ENCODE measurements at places on chromosomes 7 and 10.

DNA sequence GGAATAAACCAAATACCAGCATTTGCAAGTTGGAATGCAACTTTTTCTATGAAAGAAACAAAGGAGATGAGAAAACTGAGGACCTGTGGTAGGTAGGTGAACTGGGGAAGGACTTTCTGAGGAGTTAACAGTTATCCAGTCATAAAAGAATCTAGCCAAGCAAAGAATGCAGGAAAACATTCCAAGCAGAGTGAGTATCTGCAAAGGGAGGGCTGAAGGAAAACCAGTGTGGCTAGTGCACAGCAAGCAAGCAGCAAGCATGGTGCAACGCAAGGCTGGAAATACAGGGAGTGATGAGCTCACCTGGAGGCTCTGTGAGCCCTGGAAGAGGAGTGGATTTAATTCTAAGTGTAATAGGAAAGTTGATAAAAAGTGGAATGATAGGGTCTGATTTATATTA lies 44.0 kb downstream of the RTKN2 start:
- DNase-seq = no peak

GRCh38 chr10:121448766-121449421 lies 149.3 kb downstream of the FGFR2 start:
- no peak for DNase-seq

DNA sequence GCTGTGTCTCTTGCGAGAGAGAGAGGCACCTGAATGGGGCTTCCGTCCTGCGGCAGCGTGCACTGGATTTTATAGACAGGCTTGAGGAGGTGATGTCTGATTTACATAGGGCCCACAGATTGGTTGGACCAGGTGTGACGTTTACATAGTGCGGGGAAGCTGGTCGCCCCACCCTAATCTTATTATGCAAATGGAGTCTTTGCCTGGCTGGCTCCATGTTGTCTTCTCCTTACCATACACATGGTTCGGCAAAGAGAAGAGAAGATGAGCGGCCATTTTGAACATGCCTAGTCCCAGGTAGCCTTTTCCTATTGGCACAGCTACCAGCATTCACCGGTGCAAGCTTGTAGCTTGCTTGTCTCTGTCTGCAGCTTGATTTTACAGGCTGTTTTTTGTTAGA lies 238.5 kb upstream of the GALNT17 start:
- DNase-seq = no peak

DNA sequence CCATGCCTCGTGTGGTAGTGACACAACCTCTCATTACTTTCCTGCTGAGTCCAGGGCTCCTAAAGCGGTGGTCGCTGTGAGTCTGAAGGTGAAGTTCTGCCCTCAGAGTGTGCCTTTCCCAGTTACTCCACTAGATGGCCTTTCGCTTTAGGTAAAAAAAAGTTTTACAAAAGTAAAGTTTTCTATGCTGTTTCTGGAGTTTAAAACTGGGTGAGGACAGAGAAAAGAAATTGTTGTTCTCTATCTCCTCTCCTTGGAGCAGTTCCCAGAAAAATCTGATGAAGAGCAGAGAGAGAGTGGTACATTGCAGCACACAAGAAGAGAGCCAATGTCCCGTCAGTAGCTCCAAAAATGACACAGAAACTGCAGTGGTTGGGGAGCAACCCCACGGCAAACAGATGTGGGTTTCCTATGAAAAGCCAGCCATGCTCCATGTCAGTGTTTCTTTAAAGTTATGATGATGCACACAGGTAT lies 257.1 kb downstream of the GLI3 start:
- DNase-seq = no peak

- DNase-seq = no peak
These were observed 211.2 kb downstream of the GLI3 start for GRCh38 chr7:42025635-42026375.

DNA sequence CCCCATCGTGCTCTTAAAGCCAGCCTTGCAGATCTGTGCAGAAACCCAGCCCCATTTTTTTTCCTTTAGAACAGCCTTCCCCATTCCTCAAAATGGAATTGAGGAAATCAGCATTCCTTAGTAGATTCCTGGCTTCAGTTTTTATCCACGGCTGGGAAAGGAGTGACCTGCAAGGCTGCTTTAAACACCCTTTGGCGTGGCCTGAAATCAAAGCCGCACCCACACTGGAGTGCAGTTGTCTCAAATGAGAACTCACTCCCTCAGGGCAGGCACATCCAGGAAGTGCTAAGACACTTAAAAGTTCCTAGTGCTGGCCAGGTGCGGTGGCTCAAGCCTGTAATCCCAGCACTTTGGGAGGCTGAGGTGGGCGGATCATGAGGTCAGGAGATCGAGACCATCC lies 34.8 kb downstream of the HTR5A start:
- DNase-seq = no peak

DNA sequence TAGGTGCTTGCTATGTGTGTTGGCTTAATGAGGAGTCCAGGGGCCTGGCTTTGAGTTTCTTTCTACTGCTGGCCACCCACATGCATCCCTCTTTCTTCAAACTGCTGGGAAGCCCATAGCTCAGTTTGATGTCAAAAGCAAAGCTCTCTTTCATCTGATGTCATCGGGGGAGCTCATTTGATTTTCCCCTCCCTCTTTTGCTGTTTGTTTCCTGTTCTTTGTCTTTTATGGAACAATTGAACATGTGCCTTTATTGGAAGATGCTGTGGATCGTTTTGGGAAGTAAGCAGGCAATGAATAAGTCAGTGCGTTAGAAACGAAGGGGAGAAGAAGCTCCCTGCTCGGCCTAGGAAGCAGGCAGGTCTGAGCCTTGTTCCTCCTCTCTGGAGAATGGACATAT lies 140.7 kb downstream of the GRK5 start:
- DNase-seq = no peak

GRCh38 chr10:124999433-125000365 lies 57.8 kb downstream of the ZRANB1 start:
- DNase-seq = peak; percentile 59

- DNase-seq = no peak
These were observed 60.4 kb downstream of the TCERG1L start for GRCh38 chr10:131251146-131251541.

DNA sequence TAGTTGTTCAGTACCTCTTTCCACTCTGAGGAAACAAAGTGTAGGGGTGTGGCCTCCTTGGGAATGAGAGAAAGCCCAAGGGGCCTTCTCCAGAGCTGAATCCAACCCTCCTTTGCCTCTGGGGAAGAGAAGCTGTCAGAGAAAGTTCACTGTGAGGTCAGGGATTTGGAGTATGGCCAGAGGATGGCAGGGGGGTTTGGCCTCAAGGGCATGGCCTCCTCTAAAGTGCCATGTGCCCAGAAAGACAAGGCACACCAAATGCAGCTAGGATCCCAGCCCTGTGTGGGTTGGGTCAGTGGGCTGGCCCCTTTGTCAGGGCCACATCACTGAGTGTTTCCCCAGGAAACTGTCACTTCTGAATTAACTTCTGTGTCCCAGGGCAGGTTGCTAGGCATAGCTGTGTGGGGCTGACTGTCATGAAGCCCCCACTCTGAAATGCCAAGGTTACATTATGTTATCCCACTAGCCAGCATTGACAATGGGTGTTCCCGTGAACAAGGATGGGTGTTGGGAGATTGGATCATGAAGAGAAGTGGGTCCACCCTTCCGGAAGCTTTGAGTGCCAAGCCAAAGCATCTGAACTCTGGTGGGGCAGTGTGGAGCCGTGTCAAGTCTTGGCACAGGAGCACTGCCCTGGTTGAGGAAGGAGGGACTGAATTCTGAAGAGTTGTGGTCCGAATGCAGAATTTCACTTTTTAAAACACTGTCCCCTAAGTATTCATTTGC lies 123.3 kb downstream of the ZMIZ1 start:
- DNase-seq = no peak

GRCh38 chr7:101933688-101934121 lies 116.3 kb downstream of the CUX1 start:
- no peak for DNase-seq

DNA sequence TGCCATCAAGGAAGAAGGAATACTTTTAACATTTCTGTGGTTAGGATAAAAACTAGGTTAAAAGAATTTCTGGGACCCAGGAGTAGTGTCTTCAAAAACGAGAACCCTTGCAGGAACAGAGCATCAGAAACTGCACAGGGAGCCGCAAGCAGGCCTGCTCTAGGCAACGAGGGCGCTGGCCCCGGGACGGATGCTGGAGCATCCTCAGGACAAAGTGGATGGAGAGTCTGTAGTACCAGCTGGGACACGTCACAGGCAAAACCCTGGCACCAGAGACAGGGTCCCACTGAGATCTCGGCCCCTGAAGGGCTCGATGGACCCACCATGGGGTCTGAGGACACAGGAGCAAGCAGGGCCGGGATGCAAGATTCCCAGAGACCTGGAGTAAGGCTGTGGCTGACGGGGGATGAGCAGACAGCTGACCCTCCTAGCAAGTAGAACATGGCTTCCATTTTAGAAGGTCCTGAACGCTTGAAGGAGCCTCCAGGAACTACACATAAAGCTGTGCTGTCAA lies 106.6 kb downstream of the GALNT11 start:
- no peak for DNase-seq

DNA sequence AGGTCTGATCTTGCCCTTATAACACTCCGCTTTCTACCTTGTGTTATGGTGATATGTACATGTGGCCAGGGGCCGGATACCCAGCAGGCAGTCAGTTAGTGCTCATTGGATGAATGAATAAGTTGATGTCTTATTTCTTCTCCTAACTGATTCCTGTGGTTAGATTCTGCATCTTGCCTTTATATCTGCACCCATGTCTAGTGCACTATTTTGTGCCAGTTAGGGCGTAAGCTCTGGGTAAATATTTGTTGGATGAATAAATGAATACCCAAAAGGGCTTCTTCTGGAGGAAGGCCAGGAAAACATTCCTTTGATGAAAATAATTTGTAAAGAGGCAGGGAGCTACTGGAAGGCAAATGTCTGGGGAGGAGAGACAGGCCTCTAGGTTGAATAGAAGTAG lies 148.2 kb downstream of the CHN2 start:
- no peak for DNase-seq

GRCh38 chr7:100623951-100624824 lies 11.8 kb downstream of the MOSPD3 start:
- no peak for DNase-seq

DNA sequence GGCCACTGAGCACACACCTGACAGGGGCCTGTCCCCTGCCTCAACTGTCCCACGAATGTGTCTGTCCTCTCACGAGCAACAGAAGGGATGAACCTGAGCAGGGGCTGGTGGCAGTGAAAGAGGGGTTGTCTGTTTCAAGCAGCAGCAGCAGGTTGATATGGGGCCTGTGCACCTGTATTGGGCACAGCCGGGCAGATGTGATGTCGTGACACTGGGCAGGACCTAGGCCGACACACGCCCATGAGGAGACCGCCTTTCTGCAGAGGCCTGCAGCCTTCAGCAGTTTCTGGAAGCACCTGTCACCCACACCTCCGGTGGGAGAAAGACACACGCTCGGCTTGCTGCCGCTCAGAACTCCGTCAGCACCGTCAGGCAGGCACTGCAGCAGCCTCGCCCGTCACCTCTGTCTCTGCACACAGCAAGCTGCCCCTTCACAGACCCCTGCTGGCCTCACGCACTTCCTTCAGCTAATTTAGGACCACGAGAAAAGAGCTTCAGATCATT lies 48.5 kb downstream of the AMZ1 start:
- DNase-seq = peak; percentile 61

DNA sequence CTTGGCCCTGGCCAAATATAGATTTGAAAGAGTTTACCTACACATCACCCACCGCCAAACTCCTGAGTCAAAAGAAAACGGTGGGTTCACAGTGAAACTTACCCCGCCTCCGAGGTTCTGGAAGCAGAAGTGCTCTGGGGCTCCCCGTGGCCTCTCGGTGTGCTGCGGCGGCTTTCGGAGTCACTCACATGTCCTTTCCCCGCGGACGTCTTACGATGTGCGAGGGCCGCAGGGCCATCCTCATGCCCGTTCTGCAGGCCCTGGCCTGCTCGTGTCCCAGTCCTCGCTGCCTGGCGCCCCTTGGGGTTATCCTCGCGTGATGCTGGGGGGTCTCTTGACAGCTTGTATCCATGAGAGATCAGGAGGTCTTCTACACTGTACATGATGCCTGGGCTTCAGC lies 12.0 kb downstream of the JCAD start:
- DNase-seq = no peak

- no peak for DNase-seq
These were observed 15.8 kb upstream of the SAMD8 start for GRCh38 chr10:75095631-75096030.

GRCh38 chr10:112934193-112934592 lies 15.9 kb upstream of the TCF7L2 start:
- DNase-seq = no peak

- DNase-seq = no peak
These were observed 18.3 kb upstream of the ELMO1 start for GRCh38 chr7:37467002-37467401.

DNA sequence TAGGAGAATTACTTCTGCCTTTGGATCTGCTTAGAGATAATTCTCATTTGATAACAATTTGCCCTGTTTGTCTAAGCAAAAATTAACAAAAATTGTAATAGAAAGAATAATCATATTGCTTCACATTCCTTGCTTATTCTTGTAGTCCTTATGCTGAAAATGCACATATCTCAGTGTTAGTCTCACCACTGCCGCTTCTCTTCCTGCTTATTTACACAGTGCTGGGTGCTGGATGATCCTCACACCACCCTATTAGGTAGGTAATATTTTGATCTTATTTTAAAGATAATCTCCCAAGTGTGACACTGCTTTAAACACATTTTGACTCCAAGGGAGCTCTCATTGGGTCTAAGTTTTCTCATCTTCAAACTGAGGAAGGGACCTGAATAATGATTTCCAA lies 46.0 kb downstream of the ABCA13 start:
- DNase-seq = no peak

GRCh38 chr10:13066527-13066926 lies 33.4 kb upstream of the OPTN start:
- no peak for DNase-seq

GRCh38 chr10:31678575-31679516 lies 249.8 kb downstream of the ARHGAP12 start:
- no peak for DNase-seq

DNA sequence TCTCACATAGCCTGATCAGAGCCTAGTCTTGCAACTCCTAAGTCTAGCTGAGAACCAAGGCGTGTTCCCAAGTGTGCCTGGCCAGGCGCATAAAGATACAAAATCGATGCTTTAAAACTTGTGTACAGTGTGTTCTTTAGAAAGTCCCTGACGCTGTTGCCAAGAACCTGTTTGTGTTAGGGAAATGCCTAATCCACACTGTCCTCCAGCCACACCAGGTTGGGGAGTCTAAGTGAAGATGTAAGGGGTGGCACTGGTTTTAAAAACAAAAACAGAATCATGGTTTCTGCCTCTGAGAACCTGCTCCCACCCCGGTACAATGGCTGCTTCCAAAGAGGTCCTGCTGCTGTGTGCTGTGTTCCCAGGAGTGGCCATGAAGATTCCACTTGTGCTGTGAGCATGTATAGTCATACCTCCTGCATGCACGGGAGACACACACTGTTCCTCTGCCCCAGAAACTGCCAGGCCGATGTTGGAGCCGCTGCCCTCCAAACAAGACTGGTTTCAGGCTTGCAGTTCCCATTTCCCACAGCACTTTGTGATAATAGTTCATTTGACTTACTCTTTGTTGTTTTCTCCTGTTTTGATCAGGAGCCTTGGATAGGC lies 88.5 kb downstream of the CCNY start:
- no peak for DNase-seq

DNA sequence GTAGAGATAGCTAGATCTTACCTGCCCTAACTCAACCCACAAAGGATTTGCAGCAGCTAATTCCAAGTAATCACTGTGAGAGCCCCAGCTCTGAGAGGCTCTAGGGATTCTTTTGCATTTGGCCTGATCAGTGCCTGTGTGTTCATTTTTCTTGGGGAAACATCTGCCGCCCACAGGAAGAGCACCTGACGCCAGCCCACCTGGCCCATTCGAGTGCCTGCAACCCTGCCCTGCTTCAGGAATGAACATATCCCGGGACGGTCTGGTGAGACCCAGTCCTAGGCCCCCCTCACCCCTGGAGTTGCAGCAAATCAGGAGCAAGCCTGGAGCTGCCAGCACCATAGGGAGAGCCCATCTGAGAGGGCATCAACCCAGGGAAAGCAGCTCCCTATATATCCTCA lies 38.8 kb downstream of the GSDME start:
- DNase-seq = no peak
